Activated CD4-positive, CD25-positive, alpha-beta regulatory T cell (primary cell): ENCODE measurements at places on chromosomes 1 and 21.

- no peak for DNase-seq
These were observed 340.4 kb upstream of the VAMP3 start for GRCh38 chr1:7430691-7431090.

GRCh38 chr1:147171399-147172167 is 687 bp downstream of the PRKAB2 start:
- DNase-seq, result no peak

DNA sequence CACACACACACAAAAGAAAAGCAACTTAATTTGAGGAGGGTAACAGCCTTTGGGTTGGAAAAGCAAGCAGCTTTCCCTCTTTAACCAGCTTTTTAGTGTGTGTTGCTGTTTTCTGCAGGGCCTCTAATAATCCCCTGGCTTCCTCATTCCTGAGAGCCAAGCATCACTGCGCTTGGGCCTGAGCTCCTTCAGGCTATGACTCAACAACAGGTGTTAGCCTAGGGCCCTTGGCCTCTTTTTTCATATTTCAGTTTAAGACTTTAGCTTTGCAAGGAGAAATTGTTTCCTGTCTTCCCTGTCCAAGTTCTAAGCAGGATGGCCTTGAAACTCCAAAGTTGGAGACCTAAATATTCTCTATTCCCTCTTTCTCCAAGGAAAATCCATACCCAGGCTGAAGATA is 26.2 kb upstream of the SNX27 start:
- no peak for DNase-seq

DNA sequence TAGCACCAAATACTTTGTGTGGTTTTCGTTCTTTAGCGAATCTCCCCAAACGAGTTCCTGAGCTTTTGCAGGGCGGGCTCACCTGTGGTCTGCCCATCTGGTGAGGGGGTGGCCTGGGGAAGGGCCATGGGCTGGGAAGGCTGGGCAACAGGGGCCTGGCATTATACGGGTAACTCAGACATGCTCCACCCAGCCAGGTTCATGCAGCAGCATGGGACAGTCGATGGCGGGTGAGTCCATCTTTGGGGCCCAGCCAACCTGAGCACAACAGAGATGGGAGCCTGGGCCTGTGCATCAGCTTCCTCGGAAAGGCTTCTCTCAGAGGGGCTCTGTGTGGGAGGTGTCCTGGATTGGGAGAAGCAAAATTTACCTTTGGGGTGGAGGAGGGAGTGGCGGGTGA is 302.6 kb downstream of the CAMTA1 start:
- DNase-seq, result no peak

DNA sequence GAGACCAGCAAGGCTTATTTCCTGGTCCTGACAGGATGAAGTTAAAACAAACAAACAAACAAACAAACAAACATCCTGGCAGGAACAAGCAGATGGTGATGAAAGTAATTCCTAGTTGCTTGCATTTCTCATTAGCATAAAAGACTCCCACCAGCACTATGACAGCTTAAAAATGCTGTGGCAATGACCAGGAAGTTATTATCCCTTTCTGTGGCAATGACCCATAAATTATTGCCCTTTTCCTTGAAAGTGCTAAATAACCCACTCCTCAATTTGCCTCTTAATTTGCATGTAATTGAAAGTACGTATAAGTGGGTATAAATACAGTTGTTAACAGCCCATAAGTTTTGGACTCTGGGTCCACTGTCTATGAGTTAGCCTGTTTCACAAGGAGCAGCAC is 727.6 kb upstream of the NEGR1 start:
- DNase-seq, result no peak

GRCh38 chr1:3695326-3696217 is 43.3 kb downstream of the TP73 start:
- peak; percentile 15 for DNase-seq

DNA sequence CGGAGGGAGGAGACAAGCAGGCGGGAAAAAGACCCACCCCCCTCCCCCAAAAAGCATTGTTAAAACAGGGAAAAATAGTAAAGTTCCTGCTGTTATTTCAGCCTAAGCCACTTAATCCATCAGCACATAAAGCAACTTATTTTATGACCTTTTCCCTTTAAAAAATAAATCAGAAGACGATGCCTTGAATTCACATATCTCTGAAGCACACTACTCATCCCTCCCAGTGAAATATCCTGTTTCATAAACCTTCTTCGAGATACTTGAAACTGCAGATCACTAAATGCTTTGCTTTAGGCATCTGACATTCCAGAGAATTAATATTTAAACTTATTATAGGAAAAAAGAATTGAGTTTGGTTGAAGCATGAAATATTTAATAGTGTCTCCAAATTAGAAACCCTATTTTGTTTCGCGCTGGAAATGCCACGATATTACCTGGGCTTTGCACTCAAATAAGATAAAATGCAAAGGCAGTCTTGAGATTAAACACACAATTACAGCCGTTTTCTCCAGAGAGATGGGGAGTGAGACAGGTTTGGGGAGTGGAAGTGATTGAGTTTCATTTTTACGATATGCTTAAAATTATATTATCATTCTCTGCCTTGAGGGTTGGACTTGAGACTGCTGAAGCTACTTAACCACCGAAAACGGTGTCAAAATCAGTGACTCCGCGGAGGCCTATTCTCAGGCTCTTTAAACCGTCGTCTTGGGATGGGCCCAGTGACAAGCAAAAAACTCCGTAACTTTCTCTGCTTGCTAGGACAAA is 9.3 kb downstream of the GLIS1 start:
- no peak for DNase-seq
